ENCODE measurements at places on chromosomes 2 and 18.

DNA sequence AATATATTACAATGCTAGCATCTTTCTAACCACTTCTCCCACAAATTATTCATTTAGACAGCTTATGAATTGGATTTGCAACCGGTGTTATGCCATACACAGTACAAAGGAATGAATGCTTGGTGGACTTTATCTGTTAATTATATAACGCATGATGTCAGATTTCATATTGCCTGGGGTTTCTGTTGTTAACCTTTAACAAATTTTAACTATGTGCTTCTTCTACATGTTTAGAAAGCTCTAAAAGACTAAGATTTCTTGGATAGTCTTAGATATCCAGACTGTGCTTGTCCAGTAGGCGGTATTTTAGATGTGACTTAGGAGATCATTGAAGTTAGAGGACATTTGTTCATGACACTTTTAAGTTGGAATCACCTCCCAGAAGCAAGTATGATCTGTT lies 976.3 kb downstream of the TMEM182 start:
- DNase-seq = no peak

- no peak for DNase-seq
Observed at GRCh38 chr2:26964446-26965130, 5.8 kb upstream of the MAPRE3 start.

DNA sequence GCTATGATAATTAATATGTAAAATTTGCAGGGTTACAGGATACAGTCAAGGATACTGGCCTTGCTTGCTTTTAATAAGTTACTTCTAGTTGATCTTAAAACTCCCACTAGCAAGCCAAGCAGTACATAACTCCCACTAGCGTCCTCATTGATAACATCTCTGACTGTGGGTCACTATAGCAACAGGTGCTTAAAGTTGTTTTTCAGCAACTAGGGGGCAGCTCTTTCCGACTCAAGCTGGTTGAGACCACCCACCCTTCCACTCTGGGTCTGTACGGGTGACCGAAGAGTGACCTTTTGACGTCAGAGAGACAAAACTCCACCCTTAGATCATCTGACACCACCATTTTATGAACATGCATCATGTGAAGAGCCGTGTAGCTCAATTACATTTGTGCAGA lies 208.6 kb downstream of the MYO1B start:
- DNase-seq = no peak

DNA sequence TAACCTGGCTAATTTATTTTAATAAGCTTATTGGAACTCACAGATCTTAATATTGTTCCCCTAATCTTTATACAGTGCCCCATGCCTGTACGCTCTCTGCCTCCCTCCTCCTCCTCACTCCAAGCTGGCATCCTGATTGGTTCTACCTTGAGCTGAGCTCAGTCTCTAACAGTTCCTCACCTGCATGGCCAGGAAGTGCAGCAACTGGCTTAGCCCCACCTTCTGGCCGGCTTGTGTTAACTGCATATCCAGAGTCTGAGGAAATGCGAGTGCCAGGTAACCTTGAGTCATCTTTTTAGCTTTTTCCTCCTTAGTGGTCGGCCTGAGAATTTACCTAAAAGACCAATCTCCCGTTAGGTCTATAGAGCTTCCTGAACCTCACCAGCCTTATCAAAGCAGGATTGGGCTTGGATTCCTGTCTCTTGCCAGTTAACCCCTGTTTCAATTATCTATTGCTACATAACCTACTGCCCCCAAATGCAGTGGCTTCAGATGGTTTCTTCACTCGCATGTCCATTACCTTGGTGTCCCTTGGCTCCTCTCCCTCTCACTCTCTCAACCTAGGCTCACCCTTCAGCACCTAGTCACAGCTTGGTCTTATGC lies 89.5 kb upstream of the STK39 start:
- DNase-seq = peak; percentile 8

- no peak for DNase-seq
Observed at GRCh38 chr2:215272918-215273317, 38.9 kb upstream of the ATIC start.

GRCh38 chr2:146624430-146625160 lies 1220.2 kb upstream of the ACVR2A start:
- no peak for DNase-seq

- no peak for DNase-seq
Observed at GRCh38 chr2:19536136-19536535, 177.7 kb upstream of the OSR1 start.

DNA sequence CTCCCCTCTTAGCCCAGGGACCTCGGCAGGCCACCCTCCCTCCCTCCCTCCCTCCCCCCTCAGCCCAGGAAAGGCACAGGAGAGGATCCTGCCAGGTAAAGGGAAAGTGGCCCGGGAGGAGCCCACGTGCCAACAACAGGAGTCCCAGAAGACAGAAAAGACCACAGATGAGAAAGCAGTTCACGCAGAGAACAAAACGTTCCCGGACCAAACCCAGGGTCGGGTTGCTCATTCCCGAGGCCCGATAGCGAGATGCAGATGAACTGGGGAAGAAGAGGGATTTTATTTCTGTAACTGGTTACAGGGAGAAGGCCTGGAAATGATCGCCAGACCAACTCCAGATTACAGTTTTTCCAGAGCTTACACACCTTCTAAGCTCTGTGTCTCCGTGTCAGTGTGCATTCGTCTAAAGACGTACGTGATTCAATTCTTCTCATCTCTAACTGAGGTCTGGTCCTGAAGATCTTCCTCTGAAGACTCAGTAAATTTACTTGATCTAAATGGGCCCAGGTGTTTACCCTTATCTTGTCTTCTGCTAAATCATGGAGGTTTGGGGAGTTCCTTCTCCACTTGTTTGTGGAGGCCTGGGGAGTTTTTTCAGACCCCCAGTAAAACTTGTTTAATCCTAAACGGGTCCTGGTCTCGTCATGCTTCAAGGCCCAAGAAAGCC lies 807 bp upstream of the NEU4 start:
- DNase-seq = no peak

DNA sequence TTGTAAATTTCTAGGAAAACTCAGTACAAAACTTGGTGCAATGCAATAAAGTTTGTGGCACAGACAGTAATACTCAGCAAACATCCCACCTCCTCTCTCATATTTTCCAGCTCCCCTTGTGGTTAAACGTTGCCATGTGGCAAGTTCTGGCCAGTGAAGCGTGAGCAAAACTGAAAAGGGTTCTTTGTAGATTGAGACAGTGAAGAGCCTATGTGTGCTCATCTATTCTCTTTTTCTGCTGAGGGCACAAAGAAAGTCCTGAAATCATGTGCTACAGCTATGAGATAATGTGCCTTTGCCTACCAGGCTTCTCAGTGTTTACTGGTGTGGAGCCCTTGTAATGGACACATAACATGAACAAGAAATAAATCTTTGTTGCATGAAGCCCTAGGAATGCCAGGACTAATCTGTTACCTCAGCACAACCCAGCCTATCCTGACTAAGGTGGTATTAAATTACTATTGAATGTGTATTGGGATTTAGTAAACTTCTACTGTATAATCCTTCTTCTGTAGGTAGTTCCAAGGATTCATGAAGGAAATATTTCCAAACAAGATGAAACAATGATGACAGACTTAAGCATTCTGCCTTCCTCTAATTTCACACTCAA lies 13.0 kb upstream of the TYMS start:
- DNase-seq = no peak

DNA sequence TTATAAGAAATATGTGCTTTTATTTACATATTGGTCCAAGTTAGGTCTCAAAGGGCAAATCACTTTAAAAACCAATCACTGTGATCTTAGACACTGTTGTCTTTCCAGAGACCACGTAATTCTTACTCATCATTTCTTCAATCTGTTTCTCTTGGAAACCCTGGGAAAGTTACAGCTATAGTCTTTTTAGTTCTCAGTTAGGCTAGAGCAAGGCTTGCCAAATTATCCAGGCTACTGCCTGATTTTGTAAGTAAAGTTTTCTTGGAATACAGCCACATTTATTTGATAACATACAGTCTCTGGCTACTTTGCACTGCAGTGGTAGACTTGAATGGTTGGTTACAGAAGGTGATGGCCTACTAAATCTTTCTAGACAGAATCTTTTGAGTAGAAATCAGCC lies 106.0 kb downstream of the KIAA1328 start:
- DNase-seq = no peak

GRCh38 chr2:216740557-216741222 lies 45.3 kb upstream of the IGFBP5 start:
- no peak for DNase-seq

DNA sequence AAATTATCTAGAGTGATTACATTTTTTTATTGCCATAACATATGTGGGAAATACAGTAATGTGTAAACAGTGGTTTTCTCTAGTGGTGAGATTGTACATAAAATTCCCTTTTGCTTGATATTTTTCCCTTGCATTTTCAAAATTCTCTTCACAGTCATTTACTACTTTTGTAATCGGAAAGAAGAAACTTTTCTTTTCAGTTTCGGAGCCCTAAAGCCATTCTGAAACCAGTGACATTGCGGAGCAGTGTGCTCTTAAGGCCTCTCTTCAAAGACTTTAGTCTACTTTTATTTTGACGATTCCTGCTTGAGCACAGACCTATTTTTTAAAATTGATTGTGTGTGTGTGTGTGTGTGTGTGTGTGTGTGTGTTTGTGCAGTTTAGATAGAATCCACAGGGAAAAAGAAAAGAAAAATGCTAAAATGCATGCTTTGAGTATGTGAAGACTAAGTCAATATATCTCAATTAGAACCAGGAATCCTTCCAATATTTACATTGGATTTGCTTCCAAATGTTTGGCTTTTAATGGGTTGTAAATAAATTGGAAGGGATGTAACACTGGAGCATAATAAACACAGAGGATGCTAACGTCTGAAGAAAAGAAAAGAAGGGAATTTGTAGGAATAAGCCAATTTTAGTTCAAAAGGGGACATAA lies 357.4 kb downstream of the RND3 start:
- DNase-seq = no peak

- DNase-seq = no peak
Observed at GRCh38 chr18:62814132-62814759, 98.9 kb downstream of the PHLPP1 start.

DNA sequence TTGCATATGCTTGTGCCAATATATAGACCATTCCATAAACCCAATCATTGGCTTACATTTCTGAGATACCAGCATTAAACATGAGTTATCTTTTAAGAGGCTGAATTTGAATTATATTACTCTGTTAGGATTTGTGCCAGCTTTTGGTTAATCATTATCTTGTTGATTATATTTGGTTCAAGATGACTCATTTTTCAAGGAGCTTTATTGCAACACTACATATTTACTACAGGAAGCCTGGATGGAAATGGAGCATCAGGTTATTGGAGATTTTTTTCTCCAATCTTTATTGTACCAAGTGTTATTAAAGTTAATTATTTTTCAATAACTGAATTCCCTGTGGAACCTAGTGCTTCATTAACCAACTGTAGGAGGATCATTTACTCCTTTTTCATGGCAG lies 26.4 kb downstream of the EML4 start:
- DNase-seq = no peak

DNA sequence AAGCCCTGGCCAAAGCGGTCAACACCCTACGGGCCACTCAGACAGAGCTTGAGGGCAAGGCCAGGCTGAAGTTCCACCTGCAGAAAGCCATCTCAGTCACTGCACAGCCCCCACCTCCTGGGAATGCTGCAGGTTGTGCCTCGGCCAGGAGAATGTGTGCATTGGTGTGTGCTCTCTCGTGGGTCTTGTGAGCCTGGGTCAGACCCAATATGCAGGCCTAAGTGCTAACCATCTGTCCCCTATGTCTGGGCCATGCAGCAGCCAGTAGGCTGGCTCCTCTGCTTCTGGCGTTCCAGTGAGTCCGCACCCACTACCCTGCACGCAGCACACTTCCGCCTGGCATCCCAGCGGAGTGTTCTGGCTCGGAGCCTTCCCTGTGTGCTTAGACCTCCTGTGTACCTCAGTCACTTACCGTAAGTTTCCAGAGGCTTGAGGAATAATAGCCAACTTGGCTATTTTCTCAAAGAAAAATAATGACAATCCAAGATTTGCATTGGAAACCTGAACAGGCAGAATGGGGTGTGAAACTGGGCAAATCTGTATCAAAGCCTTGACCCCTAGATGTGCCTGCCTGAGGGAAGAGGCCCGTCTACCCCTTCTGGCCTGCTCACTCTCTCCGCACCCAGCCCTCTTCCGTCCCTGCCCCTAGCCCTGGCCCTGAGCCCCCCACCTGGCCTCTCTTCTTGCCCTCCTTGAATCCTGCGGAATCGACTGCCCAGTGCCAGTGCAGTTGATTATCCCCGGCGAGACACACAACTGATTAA lies 7.2 kb downstream of the SIX3 start:
- no peak for DNase-seq

DNA sequence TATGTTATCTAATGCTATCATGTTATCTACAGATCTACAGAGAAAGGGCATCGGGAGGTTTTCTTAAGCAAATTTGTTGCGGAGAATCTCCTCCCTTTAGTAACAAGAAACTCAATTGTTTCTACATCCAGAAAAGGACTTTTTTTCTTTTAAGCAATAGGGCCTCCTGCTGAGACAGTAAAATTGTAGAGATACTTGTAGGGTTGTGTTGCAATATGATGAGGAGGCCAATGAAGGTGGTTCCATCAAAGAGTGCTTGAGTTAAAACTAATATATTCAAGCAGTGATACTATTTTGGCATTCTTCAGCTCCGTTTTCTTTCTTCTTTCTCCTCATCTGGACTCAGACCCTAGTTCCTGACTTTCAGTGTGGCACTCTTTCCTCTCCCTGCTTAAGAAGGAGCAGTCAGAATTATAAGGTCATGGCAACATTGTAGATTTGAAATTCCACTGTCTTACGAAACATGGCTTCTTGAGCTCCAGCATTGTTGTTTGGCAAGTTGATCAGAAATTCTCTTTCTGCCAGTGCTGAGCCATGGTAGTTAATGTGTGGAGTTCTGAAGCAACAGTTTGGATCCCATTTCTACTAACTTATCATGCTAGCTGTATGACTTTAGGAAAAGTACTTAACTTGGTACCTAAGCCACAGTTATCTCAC lies 202.0 kb upstream of the SLC14A2 start:
- DNase-seq = no peak

DNA sequence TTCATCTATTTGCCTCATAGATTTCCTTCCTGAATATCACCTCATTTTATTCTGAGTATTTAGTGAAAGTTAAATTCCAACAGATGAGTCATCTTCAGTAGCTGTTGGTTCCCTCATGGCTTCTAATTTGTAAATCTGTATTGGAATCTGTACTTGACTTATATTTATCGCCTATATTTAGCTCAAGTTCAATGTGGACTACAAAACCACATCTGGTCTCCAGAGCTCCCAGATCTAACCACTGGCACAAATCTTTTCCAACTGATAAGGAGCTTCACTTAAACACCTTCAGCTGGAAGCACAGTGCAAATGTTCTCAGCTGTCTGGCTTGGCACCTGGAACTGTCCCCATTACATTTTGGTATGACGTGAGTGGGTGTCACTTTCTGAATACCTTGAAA lies 82.8 kb upstream of the DSEL start:
- DNase-seq = no peak

DNA sequence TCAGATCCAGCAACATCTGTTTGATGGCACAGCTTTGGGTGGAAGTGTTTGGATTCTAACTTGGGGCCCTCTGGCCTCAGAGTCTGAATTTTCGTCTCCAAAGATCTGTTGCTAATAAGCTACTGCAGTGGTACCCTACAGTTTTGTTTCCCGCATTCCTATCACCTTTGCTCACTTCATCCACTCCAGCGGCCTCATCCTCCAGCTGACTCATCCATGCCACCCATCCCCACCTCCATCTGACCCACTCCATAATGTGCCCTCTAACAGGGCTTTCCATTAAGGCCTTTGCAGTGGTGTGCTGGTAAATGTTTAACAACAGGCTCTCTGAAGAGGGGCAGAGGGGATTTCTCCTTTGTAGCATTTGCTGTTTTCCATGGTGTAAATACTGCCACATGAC lies 225.5 kb downstream of the TGIF1 start:
- DNase-seq = no peak
